ENCODE measurements at places on chromosomes 16 and 17. TPM values are rescaled to one million over a fixed set of nuclear protein-coding genes. Genes with fewer than 3 reads are reported as not detected.

WNT9B gene
- total RNA-seq: not detected

OTOA gene
- total RNA-seq: not detected

KRTAP4-1 gene
- total RNA-seq: not detected

CCL3 gene
- total RNA-seq: 4.4 TPM

MYH11 gene
- total RNA-seq: 697 TPM

AANAT gene
- not detected for total RNA-seq

SLC16A6 gene
- 0.48 TPM for total RNA-seq

ARHGAP44 gene
- 55.7 TPM for total RNA-seq

CPD gene
- total RNA-seq: 101 TPM

DNA sequence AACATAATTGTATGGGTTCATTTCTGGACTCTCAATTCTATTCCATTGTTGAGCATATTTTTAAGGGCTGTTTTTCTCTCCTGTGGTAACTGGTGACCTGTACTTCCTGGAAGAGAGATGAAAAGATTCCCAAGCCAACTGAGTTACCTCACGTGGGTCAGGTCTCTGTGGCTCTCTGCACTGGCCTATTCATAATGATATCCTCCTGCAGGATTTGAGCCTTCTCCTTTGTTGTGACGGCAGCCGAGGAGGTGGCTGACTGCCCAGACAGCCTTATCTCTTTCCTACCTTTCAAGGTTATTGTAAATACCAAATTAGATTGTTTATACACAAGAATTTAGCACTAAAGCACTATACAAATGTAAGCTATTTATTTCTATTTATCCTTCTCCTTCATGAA, 2.7 kb upstream of the ACE start:
- no peaks in the 10 kb centered on the region for H3K36me3 ChIP-seq
- peaks cover 13% of the 10 kb centered on the region for H3K27me3 ChIP-seq
- H3K4me1 ChIP-seq: peaks cover 27% of the 10 kb centered on the region
- H3K27ac ChIP-seq: no peak overlapping the region

GRCh38 chr17:77164483-77165091, 23.8 kb downstream of the SEC14L1 start:
- H3K36me3 ChIP-seq: no peaks in the 10 kb centered on the region
- no peak overlapping the region for H3K27ac ChIP-seq
- H3K27me3 ChIP-seq: no peaks in the 10 kb centered on the region
- peaks cover 31% of the 10 kb centered on the region for H3K4me1 ChIP-seq
- no peak overlapping the region for H3K4me3 ChIP-seq
- no peak for DNase-seq

- peaks cover 18% of the 10 kb centered on the region for H3K27me3 ChIP-seq
- H3K27ac ChIP-seq: no peak overlapping the region
- no peaks in the 10 kb centered on the region for H3K36me3 ChIP-seq
- no peak overlapping the region for H3K4me3 ChIP-seq
Observed at GRCh38 chr17:40952661-40953060, 14.1 kb downstream of the KRT39 start.

DNA sequence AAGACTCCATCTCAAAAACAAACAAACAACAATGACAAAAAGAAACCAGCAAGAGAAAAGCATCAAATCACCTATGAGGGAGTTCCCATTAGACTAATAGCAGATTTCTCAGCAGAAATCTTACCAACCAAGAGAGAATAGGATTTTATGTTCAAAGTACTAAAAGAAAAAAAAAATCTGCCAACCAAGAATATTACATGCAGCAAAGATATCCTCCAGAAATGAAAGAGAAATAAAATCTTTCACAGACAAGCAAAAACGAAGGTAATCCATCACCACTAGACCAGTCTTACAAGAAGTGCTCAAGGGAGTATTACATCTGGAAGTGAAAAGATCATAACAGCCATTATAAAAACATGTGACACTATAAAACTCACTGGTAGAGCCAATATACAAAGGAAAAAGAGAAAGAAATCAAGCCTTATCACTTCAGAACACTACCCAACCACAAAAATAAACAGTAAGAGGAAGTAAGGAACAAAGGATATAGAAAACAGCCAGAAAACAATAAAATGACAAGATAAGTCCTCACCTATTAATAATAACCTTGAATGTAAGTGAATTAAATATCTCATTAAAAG, 66.3 kb downstream of the STX8 start:
- DNase-seq: no peak
- H3K4me3 ChIP-seq: no peak overlapping the region
- H3K4me1 ChIP-seq: no peaks in the 10 kb centered on the region
- H3K36me3 ChIP-seq: no peaks in the 10 kb centered on the region
- H3K27me3 ChIP-seq: no peaks in the 10 kb centered on the region

DNA sequence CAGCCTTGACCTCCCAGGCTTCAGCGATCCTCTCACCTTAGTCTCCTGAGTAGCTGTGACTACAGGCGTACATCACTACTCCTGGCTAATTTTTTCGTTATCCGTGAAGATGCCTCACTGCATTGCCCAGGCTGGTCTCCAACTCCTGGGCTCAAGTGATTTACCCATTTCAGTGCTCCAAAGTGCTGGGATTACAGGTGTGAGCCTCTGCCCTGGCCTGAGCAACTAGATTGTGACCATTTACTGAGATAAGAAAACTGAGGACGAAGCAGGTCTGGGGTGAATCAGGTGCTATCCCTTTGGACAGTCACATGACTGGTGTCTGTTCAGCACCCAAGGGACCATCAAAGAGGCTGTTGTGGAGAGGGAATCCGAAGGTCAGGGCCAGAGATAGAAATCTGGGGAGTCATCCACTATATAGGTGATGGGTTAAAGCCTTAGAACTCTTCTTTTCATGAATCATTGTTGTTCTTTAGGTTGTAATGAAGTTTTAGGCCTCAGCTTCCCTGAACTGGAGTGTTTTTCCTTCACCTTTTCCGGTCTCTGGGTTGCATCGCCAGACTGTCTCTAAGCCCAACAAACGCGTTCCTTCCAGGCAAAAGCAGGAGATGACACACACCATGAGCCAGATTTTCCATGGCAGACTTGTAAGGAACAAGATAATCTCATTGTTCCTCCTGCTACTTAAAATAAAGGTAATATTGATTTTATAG, 62.5 kb downstream of the FTO start:
- H3K36me3 ChIP-seq: no peaks in the 10 kb centered on the region
- peaks cover 9% of the 10 kb centered on the region for H3K4me1 ChIP-seq
- no peak for DNase-seq
- no peak overlapping the region for H3K4me3 ChIP-seq

DNA sequence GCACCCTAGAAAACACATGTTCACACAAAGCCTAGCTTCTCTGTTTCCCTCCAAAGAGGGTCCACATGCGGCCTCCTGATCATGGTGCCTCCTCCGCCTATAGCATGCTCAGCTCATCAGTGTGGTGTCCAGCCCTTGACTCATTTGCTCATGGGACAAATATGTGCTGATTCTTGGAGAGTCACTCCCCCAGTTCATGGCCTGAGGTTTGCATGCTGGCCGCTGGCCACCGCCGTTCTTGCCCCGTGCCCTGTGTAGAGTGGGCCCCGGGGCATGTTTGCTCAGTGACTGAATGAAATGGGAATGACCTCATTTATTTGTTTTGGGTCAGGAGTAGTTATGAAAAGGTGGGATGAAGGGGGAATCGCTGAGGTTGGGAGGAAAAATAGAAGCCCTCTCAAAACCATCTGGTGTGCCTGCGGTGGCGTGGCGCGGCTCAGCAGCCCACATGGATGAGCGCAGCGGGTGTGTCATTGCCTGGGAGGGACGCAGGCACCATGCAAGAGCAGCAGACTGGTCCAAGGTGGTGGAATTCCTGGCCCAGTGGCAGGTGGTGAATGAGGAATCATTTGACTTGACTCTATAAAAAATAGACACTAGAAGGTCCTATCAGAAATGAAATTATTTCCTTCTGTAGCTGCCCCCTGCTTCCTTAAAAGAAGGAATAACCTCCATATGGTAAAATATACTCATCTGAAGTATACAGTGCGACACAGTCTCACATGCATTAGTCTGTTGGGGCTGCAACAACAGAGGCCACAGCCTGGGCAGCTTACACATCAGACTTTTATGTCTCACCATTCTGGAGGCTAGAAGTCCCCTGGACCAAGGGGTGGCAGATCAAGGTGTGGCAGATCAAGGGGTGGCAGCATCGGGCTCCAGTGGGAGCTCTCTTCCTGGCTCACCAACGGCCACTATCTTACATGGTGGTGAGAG, 31.7 kb downstream of the CRISPLD2 start:
- no peaks in the 10 kb centered on the region for H3K4me1 ChIP-seq
- no peak for DNase-seq
- H3K4me3 ChIP-seq: no peak overlapping the region
- no peaks in the 10 kb centered on the region for H3K27me3 ChIP-seq
- no peak overlapping the region for H3K27ac ChIP-seq
- H3K36me3 ChIP-seq: peaks cover 11% of the 10 kb centered on the region

- no peaks in the 10 kb centered on the region for H3K27me3 ChIP-seq
- no peak overlapping the region for H3K4me3 ChIP-seq
- peaks cover 5% of the 10 kb centered on the region for H3K4me1 ChIP-seq
- no peaks in the 10 kb centered on the region for H3K36me3 ChIP-seq
- H3K27ac ChIP-seq: peak overlapping the region; percentile 61
Observed at GRCh38 chr16:474420-475122, 49.1 kb downstream of the RAB11FIP3 start.

GRCh38 chr16:86134802-86135461, 236.0 kb downstream of the IRF8 start:
- H3K4me3 ChIP-seq: no peak overlapping the region
- no peaks in the 10 kb centered on the region for H3K27me3 ChIP-seq
- H3K36me3 ChIP-seq: no peaks in the 10 kb centered on the region
- no peak overlapping the region for H3K27ac ChIP-seq
- H3K4me1 ChIP-seq: no peaks in the 10 kb centered on the region

Data from transverse colon (tissue), 4 donors.